ENCODE measurements at places on chromosomes 1 and 21. TPM values are rescaled to one million over a fixed set of nuclear protein-coding genes. Genes with fewer than 3 reads are reported as not detected.

- DNase-seq, result no peak
Measured at GRCh38 chr1:213685992-213686582, 301.7 kb upstream of the PROX1 start.

DNA sequence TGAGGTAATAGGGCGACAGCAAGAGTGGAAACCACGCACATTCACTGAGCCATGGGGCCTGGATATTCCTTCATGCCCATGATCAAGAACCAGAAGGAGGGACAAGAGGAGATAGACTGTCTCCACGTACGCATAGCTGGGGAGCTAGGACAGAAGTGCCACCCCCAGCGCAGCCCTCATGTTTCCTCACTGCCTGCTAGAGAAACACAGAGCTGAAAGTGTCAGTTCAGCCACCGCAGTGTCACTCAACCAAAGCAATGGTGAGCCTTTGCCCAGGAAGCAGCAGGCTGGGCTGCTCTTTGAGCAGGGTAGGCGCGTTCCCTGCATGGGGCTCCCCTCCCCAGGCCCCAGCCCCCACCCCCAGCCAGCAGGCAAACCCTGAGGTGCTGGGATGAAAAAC, 68.5 kb downstream of the STUM start:
- no peak for DNase-seq

DNA sequence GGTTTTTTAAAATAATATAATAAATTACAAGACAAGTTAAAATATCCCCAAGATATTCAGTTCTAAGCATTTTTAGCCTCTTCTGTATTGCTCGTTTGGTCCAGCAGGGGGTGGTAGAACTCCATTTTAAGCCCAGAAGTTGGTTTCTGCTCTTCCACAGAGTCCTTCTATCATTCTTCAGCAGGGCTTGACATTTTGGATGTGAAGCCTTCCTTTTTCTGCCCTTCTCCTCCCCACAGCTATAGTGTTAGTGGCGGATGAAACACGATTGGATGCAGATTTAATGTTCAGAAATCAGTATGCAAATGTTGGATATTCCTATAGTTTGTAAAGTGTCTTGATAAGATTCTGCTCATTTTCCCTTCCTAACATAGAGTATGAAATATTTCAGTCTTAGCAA, 1.4 kb downstream of the NCAM2 start:
- peak; percentile 74 for DNase-seq

WNT4 gene
- not detected for total RNA-seq

KIF14 gene
- 11.6 TPM for total RNA-seq
